Epithelial cell of prostate (primary cell): ENCODE measurements at places on chromosomes 5 and 9.

GRCh38 chr5:95241635-95242034 lies 43.3 kb downstream of the MCTP1 start:
- DNase-seq = no peak

DNA sequence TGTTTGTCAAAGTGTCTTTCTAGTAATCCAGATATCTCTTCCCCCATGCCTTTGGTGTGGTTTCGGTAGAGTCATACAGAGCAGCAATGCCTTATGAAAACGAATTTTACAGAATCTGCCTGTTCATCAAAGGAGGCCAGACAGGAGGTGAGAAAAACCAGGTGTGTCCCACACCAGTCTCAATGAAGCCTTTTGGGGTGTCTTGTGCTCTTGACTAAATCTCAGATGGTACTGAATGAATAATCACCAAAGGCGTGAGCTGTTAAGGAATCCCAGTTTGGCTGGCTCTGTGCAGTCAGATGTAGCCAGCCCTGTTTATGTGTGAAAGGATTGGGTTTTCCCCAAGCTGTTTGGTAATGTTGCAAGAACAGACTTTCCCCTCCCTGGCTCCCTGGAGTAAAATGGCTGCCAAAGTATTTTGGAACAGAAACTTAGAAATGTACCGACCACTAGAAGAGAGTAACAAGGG lies 70.8 kb upstream of the CDKN2B start:
- DNase-seq = peak; percentile 78

DNA sequence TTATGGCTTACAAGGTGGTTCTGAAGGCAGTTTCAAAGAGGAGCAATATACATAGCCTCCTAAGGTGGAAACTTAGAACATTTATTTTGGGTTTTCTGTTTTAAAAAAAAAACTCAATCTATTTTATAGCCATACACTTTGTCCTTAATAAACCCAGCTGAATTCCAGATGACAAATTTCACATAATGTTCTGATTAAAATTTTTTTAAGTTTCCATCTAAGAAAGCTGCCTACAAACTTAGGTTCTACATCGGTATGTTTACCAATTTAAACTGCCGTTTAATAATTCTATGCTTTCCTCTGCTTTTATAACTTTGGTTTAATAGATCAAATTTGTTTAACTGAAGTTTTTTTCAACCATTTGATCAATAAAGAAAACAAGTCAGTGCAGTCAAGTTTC lies 12.5 kb downstream of the NR3C1 start:
- DNase-seq = no peak

DNA sequence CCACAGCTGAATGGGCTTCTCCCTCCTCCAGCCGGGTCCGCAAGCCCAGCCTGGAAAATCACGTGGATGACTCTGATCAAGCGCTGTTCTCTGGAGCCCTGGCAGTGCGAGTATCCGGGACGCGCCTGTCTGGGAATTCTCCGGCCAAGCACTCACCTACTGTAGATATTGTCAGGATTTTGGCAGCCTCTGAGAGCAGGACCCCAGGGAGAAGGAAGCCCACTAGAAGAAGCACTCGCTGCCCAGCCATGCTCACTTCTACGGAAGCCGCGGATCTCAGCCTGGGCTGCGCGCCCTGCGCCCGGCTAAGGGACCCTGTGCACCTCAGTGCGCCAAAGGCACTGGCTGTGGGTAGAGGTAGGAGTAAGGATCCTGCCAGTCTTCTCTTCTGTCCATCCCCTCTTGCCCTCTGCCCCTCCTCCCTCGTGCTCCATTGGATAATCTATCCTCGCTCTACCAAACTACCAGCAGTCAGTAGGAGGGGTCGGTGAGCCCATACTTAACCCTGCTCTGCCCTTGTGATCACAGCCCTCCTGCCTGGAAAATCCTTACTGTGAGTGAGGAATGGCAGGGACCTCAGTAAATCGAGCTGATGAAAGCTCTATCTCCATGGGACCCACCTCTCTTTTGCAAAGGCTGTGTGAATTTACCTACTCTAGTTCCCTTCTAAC lies at the start of gene UGT3A2:
TSS of gene UGT3A2 (minus strand) at position 343 of the 671 bp plus-strand sequence. CDS start at position 250, 93 bp downstream.
- no peak for DNase-seq

DNA sequence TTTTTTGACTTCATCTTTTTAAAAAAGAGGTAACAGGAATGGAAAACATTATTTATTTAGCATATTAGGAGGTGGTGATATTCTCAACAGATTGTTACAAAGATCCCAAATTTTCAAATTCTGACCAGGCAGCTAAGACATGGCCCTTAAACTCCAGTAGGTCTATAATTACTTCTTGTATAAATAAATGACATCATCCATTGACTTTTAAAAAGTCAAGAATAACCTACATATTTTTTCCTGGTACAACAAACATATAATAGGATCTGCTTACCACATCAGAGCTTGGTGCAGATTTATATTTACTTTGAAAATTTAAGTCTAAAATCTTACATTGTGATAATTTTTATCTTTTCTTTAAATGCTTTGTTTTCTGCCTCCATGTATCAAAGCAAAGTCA lies 92.2 kb upstream of the TRPM3 start:
- no peak for DNase-seq

GRCh38 chr9:118984607-118985006 lies 384.6 kb downstream of the BRINP1 start:
- no peak for DNase-seq

GRCh38 chr5:170300361-170301013 lies 2.9 kb upstream of the LCP2 start:
- no peak for DNase-seq

GRCh38 chr5:135364421-135365262 lies 34.4 kb downstream of the MACROH2A1 start:
- DNase-seq = no peak

- no peak for DNase-seq
Measured at GRCh38 chr9:89185980-89186379, 7.4 kb upstream of the SHC3 start.

GRCh38 chr9:24118190-24118589 lies 292.1 kb upstream of the ELAVL2 start:
- DNase-seq = no peak

- no peak for DNase-seq
Measured at GRCh38 chr9:18821788-18822187, 211.2 kb downstream of the SAXO1 start.

- no peak for DNase-seq
Measured at GRCh38 chr5:63043792-63044191, 465.2 kb downstream of the LRRC70 start.

- no peak for DNase-seq
Measured at GRCh38 chr5:155080721-155081120, 67.2 kb downstream of the KIF4B start.
